ENCODE measurements at places on chromosomes 6 and 20. TPM values are rescaled to one million over a fixed set of nuclear protein-coding genes. Genes with fewer than 3 reads are reported as not detected.
A peak's percentile ranks its signal among the peaks of the same experiment; 100 is the strongest.

- H3K4me1 ChIP-seq, result peaks cover 16% of the 10 kb centered on the region
- DNase-seq, result peak; percentile 98
- H3K4me3 ChIP-seq, result peak overlapping the region; percentile 57
- no peaks in the 10 kb centered on the region for H3K27me3 ChIP-seq
- peak overlapping the region; percentile 96 for H3K27ac ChIP-seq
Measured at GRCh38 chr20:10217721-10218410, 764 bp upstream of the SNAP25 start.

- no peak overlapping the region for H3K27ac ChIP-seq
- peaks cover 2% of the 10 kb centered on the region for H3K4me1 ChIP-seq
- H3K4me3 ChIP-seq, result no peak overlapping the region
- no peaks in the 10 kb centered on the region for H3K27me3 ChIP-seq
- H3K36me3 ChIP-seq, result peaks cover 29% of the 10 kb centered on the region
Measured at GRCh38 chr20:36550790-36551299, 9.5 kb downstream of the MYL9 start.

GRCh38 chr6:155645325-155645724 lies 189.7 kb upstream of the NOX3 start:
- H3K4me1 ChIP-seq, result no peaks in the 10 kb centered on the region
- H3K27me3 ChIP-seq, result no peaks in the 10 kb centered on the region
- DNase-seq, result no peak
- H3K4me3 ChIP-seq, result no peak overlapping the region

- peaks cover 11% of the 10 kb centered on the region for H3K27me3 ChIP-seq
- no peaks in the 10 kb centered on the region for H3K36me3 ChIP-seq
- H3K27ac ChIP-seq, result no peak overlapping the region
- H3K4me1 ChIP-seq, result no peaks in the 10 kb centered on the region
- H3K4me3 ChIP-seq, result no peak overlapping the region
- peak; percentile 11 for DNase-seq
Measured at GRCh38 chr20:31894980-31895675, 24.7 kb downstream of the TTLL9 start.

The BPIFB1 gene
- not detected for total RNA-seq

DNA sequence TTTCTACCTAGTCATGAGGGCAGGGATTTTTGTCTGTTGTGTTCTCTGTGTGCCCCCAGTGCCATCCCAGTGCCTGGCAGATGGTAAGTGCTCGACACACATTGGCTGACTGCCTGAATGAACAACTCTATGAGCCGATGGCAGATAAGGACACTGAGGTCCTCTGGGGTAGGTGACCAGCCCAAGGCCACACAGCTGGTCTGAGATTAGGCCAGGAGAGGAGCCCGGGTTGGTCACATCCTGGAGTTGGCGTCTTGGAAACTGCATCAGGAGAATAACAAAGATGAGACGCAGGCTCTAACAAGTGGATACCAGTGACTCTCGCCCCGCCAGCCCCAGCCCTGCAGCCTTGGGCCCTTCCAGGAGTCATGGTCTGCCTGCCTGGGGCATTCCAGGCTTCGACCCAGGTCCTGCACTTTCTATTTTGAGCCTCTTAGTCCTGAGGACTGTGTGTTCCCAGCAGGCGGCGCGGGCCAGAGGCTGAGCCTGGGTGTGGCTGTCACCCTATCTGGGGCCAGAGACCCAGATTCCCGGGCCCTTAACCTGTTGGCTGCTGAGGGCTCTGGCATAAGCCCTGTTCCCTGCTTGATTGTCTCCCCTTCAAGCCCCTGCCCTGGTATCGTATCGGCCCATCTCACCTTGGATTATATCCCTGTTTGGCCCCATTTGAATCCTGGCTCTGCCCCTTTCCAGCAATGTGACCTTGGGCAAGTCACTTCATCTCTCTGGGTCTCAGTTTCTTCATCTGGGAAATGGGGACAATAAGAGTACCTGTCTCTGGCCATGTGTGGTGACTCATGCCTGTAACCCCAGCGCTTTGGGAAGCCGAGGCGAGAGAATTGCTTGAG lies 88.3 kb downstream of the CEBPB start:
- peaks cover 3% of the 10 kb centered on the region for H3K27me3 ChIP-seq
- H3K4me3 ChIP-seq, result no peak overlapping the region
- no peak for DNase-seq
- no peaks in the 10 kb centered on the region for H3K36me3 ChIP-seq
- H3K4me1 ChIP-seq, result peaks cover 3% of the 10 kb centered on the region

The ISM1 gene
- total RNA-seq, result 0.98 TPM

- H3K27ac ChIP-seq, result no peak overlapping the region
- no peaks in the 10 kb centered on the region for H3K27me3 ChIP-seq
- H3K4me1 ChIP-seq, result no peaks in the 10 kb centered on the region
- H3K36me3 ChIP-seq, result no peaks in the 10 kb centered on the region
- no peak for DNase-seq
Measured at GRCh38 chr6:84136364-84137050, 90.9 kb downstream of the CEP162 start.

DNA sequence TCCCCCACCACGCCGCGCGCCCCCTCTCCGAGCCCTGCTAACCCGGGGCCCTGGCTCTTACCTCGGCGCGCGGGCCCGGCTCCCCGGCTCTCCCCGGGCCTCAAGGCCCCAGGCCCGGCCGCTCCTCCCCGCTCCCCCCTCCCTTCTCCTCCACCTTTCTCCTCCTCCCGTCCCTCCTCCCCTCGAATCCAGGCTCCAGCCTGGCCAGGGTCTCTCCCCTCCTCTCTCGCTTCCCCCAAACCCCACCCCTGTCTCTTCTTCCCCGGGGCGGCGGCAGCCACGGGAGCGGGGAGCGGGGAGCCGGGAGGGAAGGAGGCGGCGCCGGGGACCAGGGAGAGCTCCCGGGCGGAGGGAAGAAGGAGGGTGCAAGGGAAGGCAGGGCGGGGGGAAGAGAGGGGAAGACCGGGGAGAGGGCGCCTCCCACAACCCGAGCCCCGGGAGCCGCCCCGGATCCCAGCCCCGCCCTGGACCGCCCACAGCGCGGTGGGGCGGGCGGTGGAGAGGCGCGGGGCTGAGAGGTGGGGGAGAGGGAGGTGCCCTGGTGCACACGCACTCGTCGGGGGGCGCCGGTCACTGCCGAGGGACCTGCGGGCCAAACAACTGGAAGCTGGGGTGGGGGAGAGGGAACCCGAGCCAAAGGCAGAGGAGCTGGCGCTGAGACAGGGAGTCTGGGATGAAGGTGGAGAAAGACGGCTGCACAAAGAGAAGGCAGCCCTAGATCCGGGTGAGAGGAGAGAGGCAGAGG lies at the start of gene GABBR1:
Gene GABBR1, minus strand, starts transcription at position 395 of the 745 bp plus-strand sequence. CDS start 798 bp downstream, outside the sequence.
- H3K27ac ChIP-seq, result peak within 1 kb of the TSS; percentile 47
- H3K4me3 ChIP-seq, result peak within 1 kb of the TSS; percentile 79
- H3K27me3 ChIP-seq, result no peaks in the 10 kb centered on the region
- H3K36me3 ChIP-seq, result no peaks in the 10 kb centered on the region
- DNase-seq, result peak; percentile 76

GRCh38 chr6:156949376-156949775 lies 172.2 kb downstream of the ARID1B start:
- H3K36me3 ChIP-seq, result no peaks in the 10 kb centered on the region
- H3K4me3 ChIP-seq, result peak overlapping the region; percentile 32
- peaks cover 52% of the 10 kb centered on the region for H3K4me1 ChIP-seq

- no peaks in the 10 kb centered on the region for H3K27me3 ChIP-seq
- H3K27ac ChIP-seq, result peak overlapping the region; percentile 87
- peaks cover 18% of the 10 kb centered on the region for H3K4me1 ChIP-seq
- H3K36me3 ChIP-seq, result no peaks in the 10 kb centered on the region
- peak overlapping the region; percentile 93 for H3K4me3 ChIP-seq
Measured at GRCh38 chr6:122790423-122791309, 1.6 kb downstream of the SMPDL3A start.

The F13A1 gene
- 10.1 TPM for total RNA-seq

The HLA-DMA gene
- 8.1 TPM for total RNA-seq

The SLC52A3 gene
- total RNA-seq, result 0.09 TPM

The SAMD10 gene
- 4.3 TPM for total RNA-seq

DNA sequence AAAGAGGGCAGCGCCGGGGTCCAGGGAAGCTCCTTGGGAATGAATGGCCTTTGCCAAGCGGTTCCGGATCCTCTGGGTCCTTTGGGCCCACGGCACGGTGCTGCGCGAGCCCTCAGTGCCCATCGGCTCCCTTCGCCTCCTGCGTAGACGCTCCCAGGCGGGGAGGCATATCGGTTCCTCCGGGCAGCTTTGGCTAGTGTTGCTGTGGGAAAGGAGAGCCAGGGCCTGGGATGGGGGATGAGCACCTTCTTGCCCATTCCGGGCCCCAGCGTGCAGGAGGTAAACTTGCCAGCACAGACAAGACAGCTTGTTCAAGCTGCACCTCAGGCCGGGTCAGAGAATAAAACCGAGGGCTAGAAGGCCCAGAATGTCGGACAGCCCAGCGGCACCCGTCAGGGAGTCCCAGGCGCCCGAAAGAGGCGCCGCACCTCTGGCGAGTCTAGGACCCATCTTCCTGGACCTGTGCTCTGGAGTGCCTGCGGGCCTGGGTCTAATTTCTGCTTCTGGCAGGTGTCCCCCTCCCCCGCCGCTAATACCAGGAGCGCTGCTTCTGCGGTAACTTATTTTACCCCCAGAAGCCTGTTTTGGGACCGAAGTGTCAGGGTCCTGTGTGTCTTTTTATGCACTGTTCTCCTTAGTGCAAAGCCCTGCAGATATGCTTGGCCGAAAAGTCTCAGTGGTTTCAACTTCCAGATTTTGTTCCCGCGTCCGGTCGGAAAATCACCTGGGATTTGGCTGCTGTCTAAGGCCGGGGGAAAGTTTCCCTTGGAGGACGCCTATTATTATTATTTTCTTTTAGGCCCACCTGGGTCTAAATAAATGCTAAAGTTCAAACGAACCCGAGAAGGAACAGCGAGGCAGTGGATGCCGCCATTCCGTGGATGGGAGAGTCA lies 1.7 kb upstream of the TFAP2C start:
- H3K27ac ChIP-seq, result no peak overlapping the region
- DNase-seq, result no peak
- no peak overlapping the region for H3K4me3 ChIP-seq
- H3K4me1 ChIP-seq, result peaks cover 14% of the 10 kb centered on the region
- H3K36me3 ChIP-seq, result no peaks in the 10 kb centered on the region
- H3K27me3 ChIP-seq, result peaks cover 72% of the 10 kb centered on the region

The IRF4 gene
- total RNA-seq, result not detected

DNA sequence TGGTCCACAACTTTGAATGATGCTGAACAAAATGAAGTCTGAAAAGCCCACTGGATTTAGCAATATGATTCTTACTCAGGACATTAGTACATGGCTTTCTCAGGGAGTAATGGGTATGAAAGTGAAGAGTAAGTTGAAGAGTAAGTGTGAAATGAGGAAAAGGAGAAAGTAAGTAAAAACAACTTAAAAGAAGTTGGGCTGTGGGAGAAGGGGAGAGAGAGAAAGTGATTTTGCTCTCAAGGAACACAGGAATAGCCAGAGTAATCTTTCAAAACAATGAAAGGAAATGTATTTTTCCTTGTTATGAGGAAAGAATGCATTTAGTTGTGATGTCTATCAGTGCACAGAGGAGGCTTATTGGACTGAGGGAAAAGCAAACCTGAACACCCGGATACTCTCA lies 39.8 kb upstream of the NKAIN2 start:
- no peaks in the 10 kb centered on the region for H3K4me1 ChIP-seq
- no peak overlapping the region for H3K27ac ChIP-seq
- H3K36me3 ChIP-seq, result no peaks in the 10 kb centered on the region
- no peaks in the 10 kb centered on the region for H3K27me3 ChIP-seq

The DDR1 gene
- total RNA-seq, result 156 TPM

GRCh38 chr20:17895641-17896171 lies 72.9 kb downstream of the SNX5 start:
- peak overlapping the region; percentile 30 for H3K4me3 ChIP-seq
- peak; percentile 63 for DNase-seq
- H3K27ac ChIP-seq, result peak overlapping the region; percentile 61
- H3K36me3 ChIP-seq, result no peaks in the 10 kb centered on the region

The AVP gene
- total RNA-seq, result not detected

- no peak overlapping the region for H3K4me3 ChIP-seq
- H3K27me3 ChIP-seq, result no peaks in the 10 kb centered on the region
- H3K27ac ChIP-seq, result no peak overlapping the region
- peaks cover 8% of the 10 kb centered on the region for H3K4me1 ChIP-seq
- H3K36me3 ChIP-seq, result no peaks in the 10 kb centered on the region
- no peak for DNase-seq
Measured at GRCh38 chr6:149164199-149164750, 153.2 kb upstream of the TAB2 start.
